Coronary artery (tissue), 2 donors: ENCODE measurements at places on chromosomes 12 and 14.

DNA sequence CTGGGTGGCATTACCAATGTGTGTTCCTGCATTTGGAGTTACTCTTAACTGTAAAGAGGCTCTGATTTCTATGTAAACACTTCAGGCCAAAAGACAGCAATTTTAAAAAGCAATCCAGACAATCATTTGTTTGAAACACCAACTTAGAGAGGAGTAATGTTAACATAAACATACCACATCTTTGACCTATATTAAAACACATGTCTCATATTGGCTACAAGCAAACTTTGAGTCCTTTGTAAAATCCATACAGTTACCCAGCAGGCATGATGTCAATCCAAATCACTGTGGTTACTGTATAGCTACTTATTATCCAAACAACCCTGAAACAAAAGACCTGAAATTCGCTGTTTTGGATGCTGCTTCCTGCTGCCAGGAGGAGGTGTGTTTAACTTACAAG lies 7.5 kb upstream of the G2E3 start:
- no peak for DNase-seq

DNA sequence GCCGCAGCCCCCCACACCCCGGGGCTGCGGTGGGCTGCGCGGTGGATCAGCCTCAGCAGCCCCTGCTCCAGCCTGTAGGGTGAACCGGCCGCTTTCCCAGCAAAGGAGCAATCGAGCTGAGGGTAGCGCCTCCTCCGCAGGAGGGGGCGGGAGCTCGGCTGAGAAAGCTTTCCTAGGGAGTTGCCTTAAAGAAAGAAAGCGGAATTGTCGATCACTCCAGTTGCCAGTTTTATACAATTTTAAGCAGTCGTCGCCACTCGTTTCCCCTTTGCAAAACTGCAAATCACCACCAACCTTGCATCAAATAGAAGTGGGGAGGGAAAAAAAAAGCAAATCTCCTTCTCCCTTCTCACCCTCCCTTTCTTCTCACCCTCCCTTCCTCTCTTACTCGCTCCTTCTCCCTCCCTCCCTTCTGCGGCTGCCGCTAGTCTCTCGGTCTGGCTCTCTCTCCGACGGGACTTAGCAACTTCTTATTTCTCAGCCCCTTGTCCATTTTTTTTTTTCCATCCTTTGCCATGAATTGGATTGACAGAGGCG lies at the start of gene PDE3A:
Gene PDE3A (plus strand): TSS at position 424 of the 537 bp plus-strand sequence. CDS start 748 bp downstream, outside the sequence.
- DNase-seq = peak; percentile 89

DNA sequence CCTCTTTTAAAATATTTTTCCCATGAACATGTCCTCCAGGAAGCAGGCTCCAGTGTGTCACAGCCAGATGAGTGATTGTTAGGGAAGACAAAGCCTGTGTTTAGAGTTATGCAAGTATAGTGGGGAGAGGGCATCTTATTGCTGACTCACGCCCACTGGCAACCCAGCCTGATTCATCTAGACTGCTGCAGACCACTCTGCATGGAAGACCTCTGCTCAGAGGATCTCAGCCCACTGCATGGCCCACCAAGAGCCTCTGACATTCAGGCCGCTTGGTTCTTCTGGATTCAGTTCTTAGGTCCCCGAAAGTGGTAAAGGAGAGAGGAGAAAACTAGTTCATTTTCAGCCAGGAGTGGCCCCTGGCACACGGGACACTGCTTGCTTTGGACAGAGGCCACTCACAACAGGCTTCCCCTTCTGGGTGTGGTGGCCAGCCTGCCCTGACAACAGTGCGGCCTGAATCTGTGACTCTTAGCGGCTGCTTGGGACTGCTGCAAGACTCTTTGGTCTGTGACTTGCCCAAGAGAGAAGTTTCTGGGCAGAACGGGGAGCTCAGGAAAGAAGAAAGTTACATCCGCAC lies 266.3 kb downstream of the ZFP36L1 start:
- no peak for DNase-seq

DNA sequence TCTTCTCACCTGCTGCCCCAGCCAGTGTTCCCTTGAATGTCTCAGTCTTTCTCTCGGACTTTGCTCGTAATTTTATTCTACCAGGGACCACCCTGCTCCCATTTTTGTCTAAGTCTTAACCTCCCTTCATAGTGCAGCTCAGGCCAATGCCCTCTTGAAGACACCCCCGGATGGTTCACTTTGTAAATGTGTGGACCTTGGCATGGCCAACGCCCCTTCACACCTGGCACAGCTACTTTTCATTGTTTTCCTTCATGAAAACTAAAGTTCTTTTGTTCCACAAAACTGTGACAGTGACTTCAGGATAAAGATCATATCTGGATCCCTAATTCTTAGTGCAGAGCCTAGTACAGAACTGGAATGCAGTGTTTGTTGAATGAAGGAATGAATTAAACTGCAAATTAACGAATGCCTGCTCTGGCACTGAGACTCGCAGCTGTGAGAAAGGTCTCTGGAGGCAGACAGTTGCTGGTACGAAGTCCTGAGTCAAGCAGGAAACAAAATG lies 3.5 kb upstream of the RNASE4 start:
- no peak for DNase-seq

DNA sequence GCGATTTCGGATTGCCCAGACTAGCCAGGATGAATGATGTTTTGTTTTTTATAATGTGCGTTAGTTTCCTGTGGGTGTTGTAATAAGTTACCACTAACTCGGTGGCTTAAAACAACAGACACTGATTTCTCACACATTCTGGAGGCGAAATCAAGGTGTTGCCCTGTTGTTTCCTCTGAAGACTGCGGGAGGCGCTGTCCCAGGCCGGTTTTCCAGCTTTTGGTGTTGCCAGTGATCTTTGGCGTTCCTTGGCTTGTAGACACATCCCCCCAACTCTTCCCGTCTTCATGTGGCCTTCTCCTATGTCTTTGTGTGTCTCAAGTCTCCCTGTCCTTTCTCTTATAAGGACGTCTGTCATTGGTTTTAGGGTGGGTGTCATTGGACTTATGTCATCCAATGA lies 267.7 kb downstream of the AACS start:
- DNase-seq = peak; percentile 22

DNA sequence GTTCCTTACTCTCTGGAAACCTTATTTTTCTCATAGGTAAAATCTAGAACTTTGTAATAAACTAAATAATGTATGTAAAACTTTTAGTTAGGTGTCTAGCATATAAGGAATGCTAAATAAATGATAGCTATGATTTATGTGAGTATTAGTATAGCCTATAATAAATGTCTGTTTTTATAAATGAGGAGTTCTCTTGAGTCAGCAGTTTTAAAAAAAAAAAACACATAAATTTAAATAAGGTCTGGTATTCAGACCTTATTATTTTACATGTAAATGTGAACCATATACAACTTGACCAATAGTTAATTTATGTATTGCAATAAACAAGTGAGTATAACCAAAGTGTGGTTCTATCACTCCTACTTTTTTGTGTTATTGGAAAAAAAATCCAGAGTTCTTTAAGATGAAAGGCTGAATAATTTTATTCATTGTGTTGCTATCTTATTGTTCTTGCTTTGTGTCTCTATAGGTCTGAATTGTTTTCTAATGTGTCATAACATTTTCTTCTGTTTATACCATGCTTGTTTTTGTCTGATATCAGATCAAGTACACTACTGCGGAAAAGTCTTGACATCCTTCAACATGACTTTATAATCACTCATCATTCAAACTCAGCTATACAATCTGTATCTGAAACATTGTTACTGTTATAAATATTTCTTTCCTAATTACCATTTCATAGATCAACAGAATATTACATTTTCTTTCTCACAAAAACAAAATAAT lies 115.7 kb downstream of the RASSF9 start:
- no peak for DNase-seq

GRCh38 chr14:79734151-79734550 lies 477.2 kb downstream of the DIO2 start:
- no peak for DNase-seq

GRCh38 chr12:109393437-109394345 lies 46.0 kb downstream of the MYO1H start:
- DNase-seq = no peak

- DNase-seq = no peak
These were observed 24.9 kb upstream of the CHGA start for GRCh38 chr14:92897922-92898565.

DNA sequence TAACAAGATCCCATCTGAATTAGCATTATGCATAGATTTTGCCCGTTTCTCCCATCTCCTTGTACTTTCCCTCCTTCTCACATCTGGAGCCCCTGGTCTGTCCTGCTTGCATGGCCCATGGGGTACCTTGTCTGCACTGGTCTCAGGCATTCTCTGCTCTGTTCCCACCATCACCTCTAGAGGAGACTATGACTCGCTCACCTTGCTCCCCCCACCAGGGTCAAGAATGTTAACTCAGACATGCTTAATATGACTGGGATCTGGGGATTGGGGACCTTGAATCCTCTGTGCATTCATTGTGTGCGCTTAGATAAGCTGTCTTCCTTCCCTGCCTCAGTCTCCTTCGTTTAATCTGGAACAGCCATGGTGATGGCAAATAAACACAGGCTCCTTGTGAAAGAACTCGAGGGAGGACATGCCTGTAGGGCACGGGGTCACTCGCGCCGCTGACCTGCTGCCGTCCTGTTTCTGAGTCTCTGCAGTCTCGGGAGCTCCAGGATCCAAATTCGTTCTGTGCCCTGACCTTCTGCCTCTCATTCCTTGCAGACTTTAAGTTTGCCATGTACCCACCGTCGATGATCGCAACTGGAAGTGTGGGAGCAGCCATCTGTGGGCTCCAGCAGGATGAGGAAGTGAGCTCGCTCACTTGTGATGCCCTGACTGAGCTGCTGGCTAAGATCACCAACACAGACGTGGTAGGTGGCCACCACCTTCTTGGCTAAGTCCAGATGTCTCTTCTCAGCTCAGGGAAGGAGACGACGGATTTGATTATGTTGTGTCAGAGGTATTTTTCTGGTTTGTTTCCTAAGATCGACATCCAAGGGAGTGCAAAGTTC lies 15.0 kb downstream of the CCND2 start:
- no peak for DNase-seq

DNA sequence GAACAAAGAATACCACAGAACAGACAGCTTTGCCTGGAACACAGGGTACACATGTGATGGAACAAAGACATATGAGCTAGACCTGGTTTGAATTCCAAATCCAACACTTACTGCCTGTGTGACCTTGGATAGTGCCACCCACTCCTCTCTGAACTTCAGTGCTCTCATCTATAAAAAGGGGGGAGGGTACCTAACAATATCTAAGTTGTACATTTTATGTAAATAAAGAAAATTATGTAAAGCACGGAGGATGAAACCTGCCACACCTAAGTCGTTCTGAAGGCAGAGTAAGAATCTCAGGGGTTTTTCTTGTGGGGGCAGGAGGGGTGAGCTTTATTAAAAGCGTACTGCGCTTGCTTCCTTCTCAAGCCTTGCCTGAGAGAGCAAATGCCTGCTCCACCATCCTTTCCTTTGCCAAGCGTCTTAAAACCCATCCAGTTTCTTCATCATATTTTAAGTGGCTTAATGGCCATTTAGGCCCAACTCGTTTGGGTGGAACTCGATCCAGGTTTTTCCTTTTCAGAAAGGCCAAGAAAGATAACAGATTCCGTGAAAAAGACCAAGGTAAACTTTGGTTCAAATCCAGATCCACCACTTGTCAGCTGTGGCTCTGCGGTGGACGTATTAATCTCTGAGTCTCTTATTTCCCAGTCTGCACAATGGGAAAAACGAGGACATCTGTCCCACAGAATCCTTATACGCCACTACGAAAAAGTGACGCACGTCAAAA lies 946 bp downstream of the DDX24 start:
- no peak for DNase-seq

DNA sequence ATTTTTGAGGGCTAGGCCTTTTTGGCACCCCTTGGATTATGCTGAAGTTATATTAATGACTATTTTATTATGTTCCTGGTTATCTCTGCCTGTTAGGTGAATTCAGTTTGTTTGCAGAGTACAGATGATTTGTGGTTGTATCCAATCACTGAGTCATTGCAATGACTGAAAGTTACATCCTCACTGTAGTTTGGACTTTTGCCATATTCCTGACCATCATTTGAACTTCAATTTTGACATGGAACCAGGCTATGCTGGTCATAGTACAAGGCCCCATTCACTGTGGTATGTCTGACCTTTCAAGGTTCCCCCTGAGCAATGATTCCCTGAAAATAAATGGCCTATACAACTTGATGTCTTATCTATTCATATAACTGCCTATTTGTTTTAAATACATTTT lies 621.0 kb downstream of the CCER1 start:
- DNase-seq = no peak

DNA sequence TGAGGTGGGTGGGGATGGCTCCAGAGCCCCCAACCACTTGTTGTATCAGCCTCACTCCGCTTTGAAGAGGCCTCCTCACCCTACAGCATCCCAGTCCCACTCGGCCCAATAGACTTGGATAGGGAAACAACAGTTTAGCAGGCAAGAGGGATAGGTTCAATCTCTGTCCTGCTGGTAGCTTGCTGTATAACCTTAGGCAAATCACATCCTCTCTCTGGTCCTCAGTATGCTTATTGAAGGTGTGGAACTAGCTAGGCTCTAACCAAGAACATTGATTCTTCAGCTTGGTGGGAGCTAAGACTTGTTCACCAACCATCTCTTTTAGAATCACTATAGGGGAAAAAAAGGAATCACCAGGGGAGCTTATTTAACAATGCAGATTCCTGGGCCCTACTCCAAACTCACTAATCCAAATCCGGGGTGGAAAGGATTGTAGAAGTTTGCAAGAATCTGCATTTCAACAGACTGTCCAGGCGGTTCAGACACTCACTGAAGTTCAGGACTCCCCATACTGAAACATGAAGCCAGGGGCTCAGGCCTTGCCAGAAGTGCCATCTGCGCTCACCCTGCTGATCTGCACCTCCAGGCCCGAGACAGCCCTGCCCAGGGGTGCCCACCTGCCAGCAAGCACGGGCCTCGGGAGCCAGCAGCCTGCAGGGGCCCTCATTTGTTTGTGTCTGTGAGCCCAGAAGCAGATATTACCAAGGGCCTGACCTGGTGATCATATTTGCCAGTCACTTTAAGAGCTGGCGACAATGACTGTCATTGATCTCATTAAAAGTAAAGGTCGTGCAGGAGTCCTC lies 113.0 kb downstream of the ADCK1 start:
- no peak for DNase-seq

GRCh38 chr14:77063571-77064171 lies 34.4 kb upstream of the CIPC start:
- no peak for DNase-seq

- DNase-seq = no peak
These were observed 315.5 kb downstream of the RMST start for GRCh38 chr12:97778111-97778510.
